EH (cell line): ENCODE measurements at places on chromosomes 4 and X.
A peak's percentile ranks its signal among the peaks of the same experiment; 100 is the strongest.

GRCh38 chr4:151199319-151200190 lies 77.4 kb upstream of the PRSS48 start:
- peak; percentile 16 for DNase-seq

DNA sequence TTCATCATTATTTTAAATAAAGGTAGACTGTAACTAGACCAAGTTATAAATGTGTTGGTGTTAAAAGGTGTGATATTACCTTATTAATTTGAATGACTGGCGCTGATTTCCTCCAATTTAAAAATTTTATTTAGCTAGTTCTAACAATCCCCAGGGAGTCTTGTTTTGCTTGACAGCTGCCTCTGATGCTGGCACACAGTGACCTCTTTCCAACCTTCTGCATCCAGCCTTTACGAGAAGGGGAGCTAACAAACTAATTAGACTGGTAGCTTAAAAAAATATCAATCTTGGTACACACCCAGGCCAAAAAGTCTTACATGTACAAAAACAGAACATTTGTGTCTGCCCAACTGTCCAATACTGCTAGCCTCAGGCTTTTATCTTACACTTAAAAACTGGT lies 51.8 kb upstream of the ENPEP start:
- no peak for DNase-seq

- DNase-seq: no peak
These were observed 24.6 kb downstream of the CFAP299 start for GRCh38 chr4:80360084-80360483.

DNA sequence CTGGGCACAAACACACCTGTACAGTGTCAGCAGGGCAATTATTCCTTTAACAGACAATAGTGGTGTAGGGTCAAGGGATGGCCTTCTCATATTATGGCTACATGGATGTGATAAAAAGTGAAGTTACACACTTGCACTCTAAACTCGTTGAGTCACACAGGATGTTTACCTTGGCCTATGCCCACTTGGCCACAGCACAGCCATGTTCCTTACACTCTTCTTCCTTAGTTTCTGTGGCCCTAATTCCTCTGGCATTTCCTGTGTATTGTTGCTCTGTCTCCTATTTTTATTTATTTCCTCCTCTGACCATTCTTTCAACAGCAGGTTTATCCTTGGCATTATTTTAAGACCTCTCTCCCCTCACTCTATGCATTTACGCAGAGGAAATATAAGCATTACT lies 86.8 kb upstream of the NPFFR2 start:
- DNase-seq: peak; percentile 4

DNA sequence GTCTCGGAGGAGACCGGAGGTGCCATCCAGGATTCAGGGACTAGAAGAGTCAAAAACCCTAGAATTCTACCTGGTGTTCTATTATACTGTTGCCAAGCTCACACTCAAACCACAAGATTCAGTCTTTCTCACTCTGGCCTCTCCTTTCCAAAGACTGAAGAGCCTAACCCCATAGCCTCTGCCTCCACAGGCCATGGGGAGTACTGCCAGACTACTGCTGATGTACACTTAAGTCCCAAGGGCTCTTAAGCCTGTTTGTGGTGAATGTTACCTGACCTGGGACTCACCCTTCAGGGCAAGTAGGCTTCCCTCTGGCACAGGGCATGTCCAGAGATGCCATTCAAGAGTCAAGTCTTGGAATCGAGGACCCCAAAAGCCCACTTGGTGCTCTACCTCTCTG lies 58.9 kb upstream of the IRS4 start:
- no peak for DNase-seq

GRCh38 chr4:129094347-129094746 lies 1.0 kb upstream of the SCLT1 start:
- DNase-seq: no peak

GRCh38 chr4:9924750-9925149 lies 96.5 kb downstream of the SLC2A9 start:
- DNase-seq: peak; percentile 38

- no peak for DNase-seq
These were observed 146.6 kb downstream of the AASDH start for GRCh38 chr4:56240554-56241174.
